ENCODE measurements at places on chromosomes 3 and 15.

DNA sequence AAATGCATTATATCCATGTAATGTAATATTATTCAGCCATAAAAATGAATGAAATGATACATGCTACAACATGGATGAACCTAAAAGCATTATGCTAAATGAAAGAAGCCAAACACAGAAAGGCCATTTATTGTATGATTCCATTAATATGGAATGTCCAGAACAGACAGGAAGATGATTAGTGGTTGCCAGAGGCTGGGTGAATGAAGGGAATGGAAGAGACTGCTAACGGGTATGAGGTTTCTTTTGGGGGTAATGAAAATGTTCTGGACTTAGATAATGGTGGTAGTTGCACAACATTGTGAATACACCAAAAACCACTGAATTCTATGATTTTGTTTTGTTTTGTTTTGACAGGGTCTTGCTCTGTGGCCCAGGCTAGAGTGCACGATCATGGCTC, 61.6 kb upstream of the MAP4 start:
- DNase-seq: no peak

GRCh38 chr3:82413171-82413570, 651.7 kb upstream of the GBE1 start:
- DNase-seq: no peak

DNA sequence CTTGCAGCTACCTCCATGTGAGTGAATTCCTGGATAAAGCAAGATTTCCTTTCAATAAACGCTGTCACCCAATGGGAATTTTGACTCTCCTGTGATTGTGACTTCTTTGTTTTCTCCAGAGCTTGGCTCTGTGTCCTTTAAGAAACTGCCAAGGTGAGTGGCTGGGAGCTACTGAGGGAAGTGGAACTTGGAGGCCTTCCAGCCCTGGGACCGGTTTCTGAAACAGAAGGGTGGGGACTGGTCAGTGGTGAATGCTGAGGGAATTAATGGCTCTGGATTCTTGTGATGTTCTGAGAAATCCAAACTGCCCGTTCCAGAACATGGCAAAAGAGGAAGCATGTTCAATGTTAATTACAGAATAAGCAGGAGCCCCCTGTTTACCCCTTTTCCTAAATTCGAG, 41.1 kb upstream of the MYZAP start:
- no peak for DNase-seq

DNA sequence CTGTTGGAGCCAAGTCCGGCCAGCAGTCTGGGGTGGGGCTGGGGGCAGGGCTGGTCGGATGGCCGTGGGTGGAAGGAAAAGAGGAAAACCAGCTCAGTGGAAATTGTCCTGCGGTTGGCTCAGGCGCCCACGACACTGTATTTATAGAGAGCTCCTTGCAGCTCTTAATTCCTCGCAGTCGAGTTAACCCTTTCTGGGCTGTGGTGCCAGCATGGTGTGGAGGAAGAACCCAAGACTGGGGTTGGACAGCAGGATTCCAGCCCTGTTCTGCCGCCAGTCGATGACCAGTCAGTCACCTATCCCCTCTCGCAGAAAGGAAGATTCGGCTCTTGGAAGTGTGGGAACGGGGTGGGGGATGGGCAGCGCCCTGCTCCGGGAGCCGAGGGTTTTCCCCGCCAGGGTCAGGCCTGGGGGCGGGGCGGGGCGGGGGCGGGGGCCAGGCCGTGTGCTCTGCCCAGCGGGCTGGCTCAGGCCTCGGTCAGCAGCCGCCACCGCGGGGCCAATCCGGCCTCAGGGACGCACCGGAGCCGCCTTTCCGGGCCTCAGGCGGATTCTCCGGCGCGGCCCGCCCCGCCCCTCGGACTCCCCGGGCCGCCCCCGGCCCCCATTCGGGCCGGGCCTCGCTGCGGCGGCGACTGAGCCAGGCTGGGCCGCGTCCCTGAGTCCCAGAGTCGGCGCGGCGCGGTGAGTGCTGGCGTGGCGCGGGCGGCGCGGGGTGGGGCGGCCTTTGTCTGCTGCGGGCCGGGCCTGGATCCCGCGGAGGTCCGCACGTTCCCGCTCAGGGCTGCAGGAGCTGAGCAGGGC, at the start of gene CD276:
CD276 (plus strand) TSS at position 607 of the 804 bp plus-strand sequence. CDS start 15,257 bp downstream, outside the sequence.
- peak; percentile 12 for DNase-seq

GRCh38 chr3:16439163-16439847, 74.2 kb downstream of the RFTN1 start:
- DNase-seq: no peak

DNA sequence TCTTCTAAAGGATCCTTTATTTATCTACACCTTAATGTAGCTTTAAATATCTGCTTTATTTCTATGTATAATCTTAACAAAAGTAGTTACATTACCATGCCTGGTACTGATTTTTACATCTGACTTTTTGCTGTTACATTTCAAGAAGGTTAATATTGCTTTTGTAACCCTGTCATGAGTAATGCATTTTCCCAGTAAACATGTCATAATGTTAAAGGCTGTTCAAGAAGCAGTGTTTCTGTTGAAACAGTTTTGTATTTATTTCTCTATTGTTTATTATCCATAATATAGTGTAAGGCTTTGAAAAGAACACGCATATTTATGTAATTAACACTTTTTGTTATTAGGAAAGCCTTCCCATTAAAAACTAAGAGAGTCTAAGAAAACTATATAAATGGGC, 98.5 kb upstream of the SOX2 start:
- no peak for DNase-seq

GRCh38 chr15:89754361-89755154, 3.5 kb upstream of the MESP1 start:
- no peak for DNase-seq

DNA sequence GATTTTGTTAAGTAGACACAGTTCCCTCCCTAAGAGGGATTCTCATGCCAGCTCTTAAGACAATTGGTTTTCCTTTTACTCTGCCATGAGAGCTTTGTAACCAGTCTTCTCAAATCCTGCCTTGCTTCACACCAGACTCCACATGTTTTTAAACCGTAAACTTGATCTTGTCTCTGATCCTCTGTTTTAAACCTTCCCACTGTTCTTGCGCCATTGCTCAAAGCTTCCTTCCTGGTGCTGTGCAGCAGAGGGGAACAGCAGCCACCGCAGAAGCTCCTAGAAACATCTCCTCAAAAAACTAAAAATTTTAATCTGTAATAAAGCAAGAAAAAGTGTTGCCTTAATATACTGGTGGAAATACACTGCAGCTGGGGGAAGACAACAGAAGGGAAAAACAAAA, 154.5 kb upstream of the SATB1 start:
- no peak for DNase-seq

Data from CD4-positive, alpha-beta T cell treated with Interleukin-17A for 4 hours (primary cell).